Right lobe of liver (tissue), 6 donors: ENCODE measurements at places on chromosomes 2 and 18. TPM values are rescaled to one million over a fixed set of nuclear protein-coding genes. Genes with fewer than 3 reads are reported as not detected.

DNA sequence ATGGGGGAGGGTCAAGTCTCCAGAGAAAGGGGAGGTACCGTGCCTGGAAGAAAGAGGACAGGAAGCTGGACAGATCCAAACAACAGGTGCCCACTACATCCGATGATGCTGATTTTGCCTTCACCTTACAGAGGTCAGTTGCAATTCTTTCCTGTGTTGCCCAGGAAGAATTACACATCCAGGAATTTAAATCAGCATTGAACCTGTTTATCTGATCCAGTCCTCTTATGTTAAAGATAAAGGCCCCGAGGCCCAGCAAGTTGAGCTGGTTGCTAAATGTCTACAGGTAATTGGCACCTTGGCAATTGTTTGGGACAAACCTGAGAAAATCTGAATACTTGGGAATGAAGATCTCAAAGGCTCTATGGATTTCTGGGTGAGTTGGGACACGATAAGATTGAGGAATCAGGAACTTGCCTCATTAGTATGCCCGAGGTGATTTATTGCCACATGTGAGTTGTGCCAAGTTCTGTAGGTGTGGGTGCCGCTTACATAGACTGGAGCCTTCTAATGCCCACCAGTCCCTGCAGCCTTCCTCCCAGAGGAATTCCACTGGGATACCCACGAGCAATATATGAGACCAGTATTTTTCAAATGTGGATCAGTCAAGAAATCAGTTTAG lies 6.9 kb upstream of the CNNM4 start:
- no peak for DNase-seq

DNA sequence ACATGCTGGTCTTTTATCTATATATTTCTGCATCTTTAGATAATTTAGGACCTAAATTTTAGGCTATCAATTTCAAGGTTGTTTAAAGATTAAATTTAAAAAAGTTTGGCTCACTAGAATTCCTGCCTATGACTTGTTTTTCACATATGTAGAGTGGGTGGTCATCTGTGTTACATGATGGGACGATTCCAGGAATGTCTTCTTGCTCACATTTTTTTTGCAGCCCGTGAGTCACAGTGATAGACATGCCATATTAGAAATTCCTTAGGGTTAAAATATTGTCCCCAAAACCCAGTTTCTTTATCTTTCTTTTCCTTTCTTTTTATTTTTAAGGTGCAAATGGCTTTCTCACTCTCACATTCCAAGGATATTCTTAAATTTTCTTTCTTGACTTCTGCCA lies 652.0 kb downstream of the PLCL1 start:
- DNase-seq = no peak

- no peak for DNase-seq
Observed at GRCh38 chr2:197209246-197209645, 101.3 kb downstream of the ANKRD44 start.

Gene TRIB2
- total RNA-seq = 24.4 TPM

Gene TIGD1
- total RNA-seq = 0.93 TPM

Gene GPR45
- not detected for total RNA-seq

- no peak for DNase-seq
Observed at GRCh38 chr2:51662187-51662586, 630.3 kb upstream of the NRXN1 start.

GRCh38 chr2:159573846-159574606 lies 42.3 kb downstream of the BAZ2B start:
- DNase-seq = no peak

DNA sequence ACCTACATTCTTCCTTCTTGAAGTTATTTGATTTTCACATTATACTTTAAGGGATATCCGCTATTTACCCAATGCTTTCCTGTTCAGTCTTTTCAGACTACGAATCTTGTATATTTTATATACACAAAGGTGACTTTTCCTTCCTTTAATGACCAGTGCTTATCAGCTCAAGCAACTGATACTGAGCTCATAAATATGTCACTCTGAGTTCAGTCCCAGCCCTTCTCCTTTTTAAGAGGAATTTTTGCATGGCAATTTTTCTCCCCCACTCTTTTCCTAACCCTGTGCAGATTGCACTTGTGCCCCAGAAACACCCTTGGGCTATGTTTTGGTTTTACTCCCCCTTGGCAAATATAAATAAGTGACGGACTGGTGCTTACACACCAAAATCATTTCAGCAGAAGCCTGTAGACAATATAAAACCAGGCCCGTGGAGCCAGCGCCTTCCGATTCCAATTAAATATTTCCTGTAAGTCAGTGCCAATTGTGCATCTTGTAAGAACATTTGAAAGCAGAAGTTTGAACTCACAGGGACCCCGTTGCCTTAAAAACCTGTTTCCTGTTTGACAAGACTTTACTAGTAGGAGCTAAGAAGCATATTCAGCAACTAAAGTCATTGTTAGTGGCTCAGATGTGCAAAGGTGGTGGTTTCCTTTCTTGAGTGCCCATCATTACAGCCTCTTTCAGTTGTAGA lies 66.3 kb upstream of the GATA6 start:
- no peak for DNase-seq

DNA sequence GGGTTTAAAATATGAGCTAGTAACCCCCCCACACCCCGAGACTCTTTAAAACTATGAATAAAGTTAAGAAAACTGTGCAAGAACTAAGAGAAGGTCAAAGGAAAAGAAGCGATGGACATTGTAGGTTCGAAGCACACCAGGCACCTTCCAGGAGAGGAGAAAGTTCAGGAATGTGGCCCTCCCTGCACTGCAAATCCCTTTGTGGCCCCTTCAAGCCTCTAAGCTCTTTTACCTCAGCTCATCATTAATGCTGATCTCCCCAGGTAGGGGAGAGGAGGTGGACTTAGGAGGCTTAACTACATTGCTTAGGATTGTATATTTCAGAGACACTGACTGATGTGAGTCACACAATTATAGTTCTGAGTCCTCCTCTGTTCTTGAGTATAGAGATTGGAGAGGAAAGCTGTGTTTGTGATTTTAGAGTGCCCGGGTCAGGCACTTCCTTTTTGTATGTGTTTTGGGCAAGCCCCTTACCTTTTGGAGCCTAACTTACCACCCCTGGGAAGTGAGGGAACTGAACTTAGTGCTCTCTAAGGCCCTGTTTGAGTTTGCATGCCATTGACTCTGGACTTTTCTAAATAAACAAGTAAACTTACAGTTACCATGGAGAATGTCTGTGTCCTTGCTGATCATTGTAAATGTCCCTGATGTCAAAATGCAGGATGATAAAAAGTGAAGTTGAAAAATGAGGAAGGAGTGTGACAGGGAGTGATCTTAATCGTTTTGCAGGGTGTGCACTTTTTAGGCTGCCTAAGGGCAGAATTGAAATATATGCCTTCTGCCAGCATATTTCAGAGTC lies 140.8 kb upstream of the ZEB2 start:
- no peak for DNase-seq

- no peak for DNase-seq
Observed at GRCh38 chr2:217999595-217999959, 3.2 kb downstream of the TNS1 start.

DNA sequence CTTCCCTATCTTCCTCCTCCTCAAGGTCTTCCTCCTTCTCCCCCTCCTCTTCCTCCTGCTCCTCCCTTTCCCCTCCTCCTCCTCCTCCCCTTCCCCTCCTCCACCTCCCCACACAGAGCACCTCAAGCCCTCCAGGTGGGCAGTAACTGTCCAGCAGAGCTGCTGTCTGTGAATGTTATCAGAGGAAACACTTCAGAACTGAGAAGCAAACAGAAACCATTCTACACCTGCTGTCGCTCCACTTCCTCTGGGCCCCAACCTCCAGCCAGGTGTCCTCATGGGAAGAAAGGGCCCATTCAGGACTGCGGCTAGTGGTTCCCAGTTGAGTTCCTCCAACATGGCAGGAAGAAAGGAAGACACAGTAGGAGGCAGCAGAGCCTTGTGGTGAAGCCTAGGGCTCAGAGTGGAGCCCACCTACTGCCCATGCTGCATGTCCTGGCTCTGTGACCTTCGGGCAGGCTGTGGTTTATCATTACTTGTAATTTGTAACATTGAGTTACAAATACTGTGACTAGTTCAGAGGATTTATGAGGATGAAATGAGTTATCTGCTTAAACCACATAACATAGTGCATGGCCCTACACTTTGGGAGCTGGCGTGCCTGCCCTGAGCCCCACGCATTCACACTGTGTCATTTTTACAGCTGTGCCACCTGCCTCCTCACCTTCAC lies 165.9 kb upstream of the ID2 start:
- DNase-seq = no peak
